ENCODE measurements at places on chromosomes 13 and 19.

GRCh38 chr13:95039415-95039814 lies 261.8 kb downstream of the ABCC4 start:
- DNase-seq = no peak

- peak; percentile 28 for DNase-seq
Measured at GRCh38 chr19:14871619-14872230, 14.2 kb downstream of the OR7A17 start.

DNA sequence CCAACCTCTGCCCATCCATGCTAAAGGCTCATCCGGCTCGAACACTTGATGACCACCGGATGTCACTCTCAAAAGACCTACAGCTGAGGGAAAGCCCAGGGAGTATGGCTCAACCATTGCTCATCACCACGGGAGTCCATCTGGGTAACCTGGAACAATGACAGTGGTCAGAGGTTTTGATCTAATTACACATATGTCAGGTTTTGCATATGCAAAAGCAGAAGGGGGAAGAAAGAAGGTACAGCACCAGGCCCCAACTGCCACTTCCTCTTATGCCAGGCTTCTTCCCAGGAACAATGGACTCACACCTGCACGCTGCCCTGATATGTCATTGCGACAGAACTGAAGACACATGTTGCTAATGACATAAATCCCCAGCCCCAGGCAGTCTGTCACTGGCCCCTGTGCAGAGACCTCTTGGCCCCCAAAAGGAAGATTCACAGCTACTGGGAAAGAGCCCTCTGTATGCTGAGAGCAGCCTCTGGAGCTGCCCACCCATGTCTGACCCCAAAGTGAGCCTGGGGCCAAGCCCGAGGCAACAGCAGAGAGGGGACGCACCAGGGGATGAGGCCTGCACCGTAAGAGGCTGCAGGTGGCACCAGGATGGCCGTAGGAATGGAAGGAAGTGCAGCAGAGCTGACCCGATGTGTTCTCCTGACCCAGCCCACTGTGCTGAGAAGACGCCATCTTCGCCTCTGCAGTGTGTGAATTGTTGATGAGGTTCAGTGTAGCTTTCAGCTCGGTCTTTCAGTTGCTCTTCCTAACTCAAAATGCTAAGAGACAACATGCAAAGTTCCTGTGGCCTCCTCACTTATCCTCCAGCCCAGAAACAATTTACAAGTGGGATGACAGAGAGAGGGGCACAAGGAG lies 26.3 kb downstream of the EPS15L1 start:
- DNase-seq = peak; percentile 52

- DNase-seq = no peak
Measured at GRCh38 chr19:3046698-3047495, 15.4 kb downstream of the TLE5 start.

GRCh38 chr13:50123515-50123861 lies 108.2 kb downstream of the KCNRG start:
- DNase-seq = no peak

- DNase-seq = no peak
Measured at GRCh38 chr13:111542530-111543341, 222.3 kb downstream of the TEX29 start.

- no peak for DNase-seq
Measured at GRCh38 chr13:81781471-81781870, 1440.5 kb upstream of the SPRY2 start.

- DNase-seq = peak; percentile 86
Measured at GRCh38 chr19:39328046-39328705, 7.5 kb upstream of the LRFN1 start.

GRCh38 chr13:19604306-19604705 lies 29.2 kb upstream of the MPHOSPH8 start:
- no peak for DNase-seq

DNA sequence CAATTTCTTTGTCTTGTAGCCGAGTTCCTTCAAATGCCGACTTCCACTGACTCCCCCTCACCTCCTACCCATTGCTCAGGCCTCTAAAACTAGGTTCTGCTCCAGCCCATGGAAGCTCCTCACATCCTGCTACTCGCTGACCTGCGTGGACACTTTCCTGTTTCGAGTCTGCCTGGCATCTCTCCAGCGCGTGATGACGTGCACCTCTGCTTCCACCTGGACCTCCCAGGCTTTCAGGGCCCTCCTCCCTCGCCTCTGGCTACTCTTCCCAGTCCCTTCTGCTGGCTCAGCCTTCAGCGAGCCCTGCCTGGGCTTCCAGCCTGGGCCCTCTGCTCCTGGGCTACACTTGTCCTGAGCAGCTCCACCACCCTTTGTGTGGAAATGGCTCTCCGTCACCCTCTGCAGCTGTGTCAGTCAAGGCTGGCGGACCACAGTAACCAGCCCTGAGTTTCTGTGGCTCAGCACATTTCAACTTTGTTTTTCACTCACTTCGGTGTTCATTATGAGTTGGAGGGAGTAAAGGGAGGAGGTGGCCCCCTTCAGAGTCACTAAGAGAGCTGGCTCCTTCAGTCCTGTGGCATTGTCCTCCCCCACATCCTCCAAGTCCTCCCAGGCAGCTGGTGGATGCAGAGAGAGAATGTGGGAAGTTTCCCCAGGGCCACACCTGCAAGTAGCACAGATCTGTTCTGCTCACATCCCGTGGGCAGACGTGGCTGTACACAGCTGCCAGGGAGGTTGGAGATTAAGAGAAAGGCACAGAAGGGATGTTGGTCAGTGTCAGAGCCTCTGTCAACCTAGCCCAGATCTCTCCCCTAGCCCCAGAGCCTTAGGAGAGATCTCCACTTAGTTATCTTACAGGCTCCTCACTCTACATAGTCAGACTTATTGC lies 49.4 kb downstream of the SERP2 start:
- no peak for DNase-seq

DNA sequence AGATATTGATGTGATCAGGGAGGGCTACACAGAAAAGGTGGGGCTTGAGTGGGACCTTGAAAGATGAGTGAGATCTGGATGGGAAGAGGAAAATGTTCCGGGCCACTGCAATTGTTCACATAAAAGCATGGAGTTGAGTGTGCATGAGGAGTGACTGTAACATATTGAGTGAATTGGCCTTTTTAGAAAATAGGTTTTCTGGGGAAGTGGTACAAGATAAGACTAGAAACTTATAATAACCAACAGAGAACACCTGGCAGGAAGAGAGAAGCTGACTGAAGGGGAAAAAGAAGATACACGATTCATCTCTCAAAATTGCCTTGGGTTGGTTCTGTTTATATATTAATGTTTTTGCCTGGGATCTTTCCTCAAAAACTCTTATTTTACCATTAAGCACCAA lies 32.2 kb downstream of the SLC10A2 start:
- no peak for DNase-seq
